Dorsolateral prefrontal cortex (tissue), 122 donors: ENCODE measurements at places on chromosomes 5 and 9. TPM values are rescaled to one million over a fixed set of nuclear protein-coding genes. Genes with fewer than 3 reads are reported as not detected.

- DNase-seq: no peak
Measured at GRCh38 chr9:108654566-108654965, 201.2 kb downstream of the ACTL7B start.

DNA sequence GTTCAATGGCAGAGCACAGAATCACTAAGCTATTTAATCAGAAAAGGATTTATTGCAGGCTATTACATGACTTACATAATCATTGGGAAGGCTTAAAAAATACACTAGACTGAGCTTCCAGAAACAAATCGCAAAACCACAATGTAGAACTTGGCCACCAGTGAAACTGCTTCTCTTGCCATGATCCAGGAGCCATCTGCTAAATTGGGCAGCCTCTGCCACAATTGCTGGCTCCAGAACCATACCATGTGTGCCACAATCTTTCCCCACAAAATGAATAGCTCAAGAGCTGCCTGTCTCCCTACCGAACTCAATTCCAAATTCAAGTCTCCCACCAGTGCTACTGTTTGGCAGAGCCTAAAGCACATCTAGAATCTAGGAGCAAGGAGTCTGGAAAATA is 9.8 kb upstream of the ERAP1 start:
- no peak for DNase-seq

DNA sequence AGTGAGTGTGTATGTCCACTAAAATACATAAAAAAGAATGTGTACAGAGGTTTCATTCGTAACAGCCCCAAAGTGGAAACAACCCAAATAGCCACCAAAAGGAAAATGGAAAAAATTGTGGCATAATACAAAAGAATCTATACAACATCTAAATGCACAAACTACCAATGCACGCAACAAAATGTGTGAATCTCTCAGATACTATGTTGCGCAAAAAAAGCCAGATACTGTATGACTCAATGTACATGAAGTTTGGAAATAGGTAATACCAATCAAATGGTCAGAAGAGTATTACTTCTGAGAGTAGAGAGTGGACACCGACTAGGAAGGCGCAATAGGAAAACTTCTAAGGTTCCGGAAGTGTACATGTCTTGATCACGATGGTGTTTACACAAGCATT is 2.4 kb downstream of the XPA start:
- no peak for DNase-seq

GRCh38 chr9:73083519-73083918 is 68.1 kb upstream of the ANXA1 start:
- DNase-seq: no peak

GRCh38 chr9:5191985-5192384 is 6.5 kb upstream of the INSL6 start:
- DNase-seq: no peak

The CDKN2A gene
- 4.0 TPM for total RNA-seq

The CCL27 gene
- total RNA-seq: 2.1 TPM

The GPR150 gene
- total RNA-seq: 2.5 TPM
